ENCODE measurements at places on chromosomes 5 and 9. TPM values are rescaled to one million over a fixed set of nuclear protein-coding genes. Genes with fewer than 3 reads are reported as not detected.

The TAF1L gene
- not detected for total RNA-seq

The GCNT1 gene
- 4.2 TPM for total RNA-seq

The RASEF gene
- 0.17 TPM for total RNA-seq

The MARCOL gene
- not detected for total RNA-seq

The CAVIN4 gene
- 0.27 TPM for total RNA-seq

The WDR38 gene
- not detected for total RNA-seq

The LCN10 gene
- not detected for total RNA-seq

The PELO gene
- total RNA-seq: 89.4 TPM

The ARHGEF37 gene
- 4.7 TPM for total RNA-seq

The ZNF883 gene
- 0.81 TPM for total RNA-seq

The TTLL11 gene
- 30.9 TPM for total RNA-seq

The ORM2 gene
- total RNA-seq: 1.8 TPM

The IFNA2 gene
- total RNA-seq: not detected

The LRRC19 gene
- not detected for total RNA-seq

The C9orf153 gene
- 0.67 TPM for total RNA-seq

The PLPPR1 gene
- not detected for total RNA-seq

The RPP25L gene
- total RNA-seq: 40.9 TPM

The PCDHB2 gene
- 2.8 TPM for total RNA-seq

The CAMK2A gene
- total RNA-seq: not detected

The CHSY3 gene
- total RNA-seq: 0.76 TPM

The CCNJL gene
- 10.6 TPM for total RNA-seq

The MLANA gene
- not detected for total RNA-seq

The PAIP2 gene
- total RNA-seq: 145 TPM

The GKAP1 gene
- 7.7 TPM for total RNA-seq

The CATSPER3 gene
- not detected for total RNA-seq

The PCDHA6 gene
- total RNA-seq: 0.83 TPM

The CARTPT gene
- total RNA-seq: 9.5 TPM

The DNAJA1 gene
- total RNA-seq: 110 TPM

The POU5F2 gene
- 0.36 TPM for total RNA-seq

The TEK gene
- total RNA-seq: 16.7 TPM
